Epithelial cell of prostate (primary cell): ENCODE measurements at places on chromosomes 6 and 20.

- DNase-seq: no peak
Measured at GRCh38 chr6:3911614-3912336, 62.6 kb downstream of the FAM50B start.

DNA sequence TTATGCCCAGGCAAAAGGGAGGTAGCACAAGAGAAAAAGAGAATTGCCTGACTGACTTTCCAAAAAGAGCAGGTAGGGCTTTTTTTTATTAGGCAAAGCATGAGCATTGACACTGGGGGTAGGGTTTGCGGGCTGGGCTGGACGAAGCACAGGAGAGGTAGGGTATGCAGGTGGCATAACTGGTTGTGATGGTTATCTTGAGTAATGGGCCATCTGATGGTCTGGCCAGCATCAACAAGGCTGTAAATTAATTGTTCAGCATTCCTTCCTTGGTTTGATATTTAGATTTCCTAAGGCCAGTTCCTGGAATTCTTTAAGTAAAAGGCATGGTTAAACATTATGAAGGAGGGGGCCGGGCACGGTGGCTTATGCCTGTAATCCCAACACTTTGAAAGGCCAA is 13.9 kb upstream of the BFSP1 start:
- DNase-seq: no peak

DNA sequence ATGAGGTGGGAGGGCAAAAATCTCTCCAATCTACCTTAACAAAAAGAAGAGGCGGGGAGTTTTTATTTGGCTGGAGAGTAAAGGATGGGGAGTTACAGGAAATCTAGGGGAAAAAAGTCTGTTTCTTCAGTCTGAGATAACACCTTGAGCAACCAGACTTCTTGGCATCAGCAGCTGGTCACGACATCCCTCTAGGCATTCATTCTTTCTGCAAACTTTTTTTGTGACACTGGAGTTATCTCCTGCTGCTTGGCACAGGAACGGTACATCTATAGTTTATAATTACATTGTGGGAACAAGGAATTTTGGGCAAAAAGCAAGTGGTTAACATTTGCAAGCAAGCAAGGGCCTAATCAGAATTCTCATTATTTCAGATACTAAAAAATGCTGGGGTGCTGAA is 50.6 kb upstream of the IFNGR1 start:
- DNase-seq: no peak

- DNase-seq: no peak
Measured at GRCh38 chr6:73028124-73028766, 197.1 kb downstream of the KHDC1L start.

GRCh38 chr20:55283889-55284288 is 721.4 kb downstream of the CBLN4 start:
- no peak for DNase-seq

- DNase-seq: no peak
Measured at GRCh38 chr6:34070315-34071135, 75.4 kb downstream of the GRM4 start.

DNA sequence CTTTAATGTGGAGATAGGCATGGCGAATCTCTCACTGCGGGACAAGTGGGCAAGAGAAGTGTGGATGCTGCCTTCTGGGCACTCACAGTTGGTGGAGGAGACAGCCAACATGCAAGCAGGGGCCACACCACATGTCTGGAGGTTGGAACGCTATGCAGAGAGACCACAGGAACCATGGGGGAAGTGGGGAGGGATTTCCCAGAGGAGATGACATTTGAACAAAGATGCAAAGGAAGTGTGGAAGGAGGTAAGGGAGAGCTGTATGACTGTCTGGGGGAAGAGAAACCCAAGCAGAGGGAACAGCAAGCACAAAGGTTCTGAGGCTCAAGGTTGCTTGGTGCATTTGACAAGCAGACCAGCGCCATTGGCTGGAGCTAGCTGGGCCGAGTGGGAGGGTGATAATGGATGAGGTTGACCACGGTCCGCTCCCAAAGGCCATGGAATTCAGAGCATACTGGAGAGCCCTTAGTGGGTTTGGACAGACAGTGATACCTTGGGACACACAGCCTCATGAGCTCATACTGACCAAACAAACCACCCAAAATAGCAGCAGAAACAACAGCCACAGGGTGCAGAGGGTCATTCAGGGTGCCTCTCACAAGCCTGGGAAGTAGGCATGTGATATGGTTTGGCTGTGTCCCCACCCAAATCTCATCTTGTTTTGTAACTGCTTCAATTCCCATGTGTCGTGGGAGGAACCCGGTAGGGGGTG is 7.6 kb upstream of the FAM110A start:
- DNase-seq: no peak

GRCh38 chr6:105028898-105029297 is 72.0 kb downstream of the LIN28B start:
- DNase-seq: no peak

- no peak for DNase-seq
Measured at GRCh38 chr6:66970373-66970772, 1263.3 kb upstream of the EYS start.

GRCh38 chr20:61507778-61508177 is 255.7 kb downstream of the CDH4 start:
- no peak for DNase-seq

DNA sequence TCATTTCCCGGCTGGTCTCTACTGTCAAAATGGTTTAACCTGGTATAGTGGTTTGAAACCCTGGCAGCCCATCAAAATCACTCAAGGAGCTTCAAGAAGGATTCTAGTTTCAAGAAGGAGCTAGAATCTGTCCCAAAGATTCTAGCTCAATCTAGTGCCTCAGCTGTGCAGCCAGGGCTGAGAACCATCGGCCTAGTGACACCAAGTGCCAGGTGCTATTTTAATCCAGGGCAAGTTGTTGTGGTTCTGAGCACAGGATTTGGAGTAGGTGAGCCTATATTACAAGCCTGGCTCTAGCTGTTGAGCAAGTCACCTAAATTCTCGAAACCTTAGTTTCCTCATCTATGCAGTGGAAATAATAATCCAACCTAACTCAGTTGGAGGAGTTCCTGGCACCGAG is 3.7 kb downstream of the MOCS1 start:
- DNase-seq: no peak

DNA sequence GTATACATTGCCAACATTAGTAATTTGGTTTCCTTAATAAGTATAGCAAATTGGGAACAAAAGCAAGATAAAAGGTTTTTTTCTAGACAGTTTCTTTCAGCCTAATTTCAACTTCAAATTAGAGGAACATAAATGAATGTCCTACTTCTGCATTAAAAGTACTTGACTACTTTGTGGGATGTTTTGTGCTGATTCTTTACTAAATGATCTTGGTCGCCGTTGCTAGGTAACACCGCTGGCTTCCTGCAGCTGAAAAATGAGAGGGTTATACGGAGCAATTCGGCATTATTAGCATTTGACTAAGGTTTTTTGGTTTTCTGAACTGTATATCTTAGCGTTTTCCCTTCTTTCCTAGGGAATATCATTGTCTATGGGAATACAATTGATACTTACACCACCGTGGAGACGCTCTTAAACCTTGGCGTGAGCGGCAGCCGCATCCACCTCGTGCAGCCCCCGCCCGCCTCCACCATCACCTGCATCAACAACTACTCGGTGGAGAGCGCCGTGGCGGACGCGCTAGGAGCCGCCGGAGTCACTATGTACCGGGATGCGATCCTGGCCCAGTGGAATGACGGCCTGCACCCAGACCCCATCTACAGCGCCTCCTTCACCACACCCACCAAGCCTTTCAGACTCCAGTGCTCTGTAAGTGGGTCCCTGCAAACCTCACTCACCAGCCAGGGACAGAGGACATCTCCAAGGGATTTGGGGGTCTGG is 90.9 kb upstream of the INSM1 start:
- no peak for DNase-seq

DNA sequence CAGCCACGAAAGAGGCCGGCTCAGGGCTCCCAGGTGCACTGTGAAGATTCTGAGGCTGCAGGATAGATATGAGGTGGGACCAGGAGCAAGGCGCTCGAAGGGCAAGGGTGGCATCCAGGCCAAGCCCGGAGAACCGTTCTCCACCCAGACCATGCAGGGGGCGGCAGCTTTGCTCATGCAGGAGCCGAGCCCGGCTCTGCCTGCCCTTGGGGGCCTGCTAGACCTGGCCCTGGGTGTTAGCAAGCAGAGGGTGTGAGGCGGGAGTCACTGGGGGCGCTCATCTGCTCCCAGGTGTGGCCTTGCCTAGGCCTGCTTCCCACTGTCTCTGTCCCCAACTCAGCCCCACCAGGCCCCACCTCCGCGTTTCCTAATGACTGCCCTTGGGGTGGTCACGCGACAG is 59.4 kb downstream of the WDR27 start:
- no peak for DNase-seq

DNA sequence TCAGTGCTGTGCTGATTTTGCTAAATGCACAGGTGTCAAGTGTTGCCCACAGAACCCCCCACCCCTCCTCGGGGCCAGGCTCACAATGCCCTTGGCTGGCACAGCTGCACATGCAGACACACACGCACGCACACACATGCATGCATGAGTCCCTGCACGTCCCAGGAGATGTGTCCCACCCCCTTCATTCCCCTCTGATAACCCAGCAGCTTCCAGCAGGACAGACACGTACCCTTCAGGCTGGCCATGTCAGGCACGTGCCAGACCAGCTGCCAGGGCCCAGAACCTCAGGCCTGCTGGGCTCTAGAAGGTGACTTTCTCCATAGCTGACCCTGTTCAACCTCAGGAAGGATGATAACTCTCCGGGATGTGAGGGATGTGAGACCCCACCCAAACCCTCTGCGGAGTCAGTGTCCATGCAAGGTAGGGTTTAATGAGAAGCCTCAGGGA is 44.4 kb downstream of the MRPL14 start:
- DNase-seq: no peak

DNA sequence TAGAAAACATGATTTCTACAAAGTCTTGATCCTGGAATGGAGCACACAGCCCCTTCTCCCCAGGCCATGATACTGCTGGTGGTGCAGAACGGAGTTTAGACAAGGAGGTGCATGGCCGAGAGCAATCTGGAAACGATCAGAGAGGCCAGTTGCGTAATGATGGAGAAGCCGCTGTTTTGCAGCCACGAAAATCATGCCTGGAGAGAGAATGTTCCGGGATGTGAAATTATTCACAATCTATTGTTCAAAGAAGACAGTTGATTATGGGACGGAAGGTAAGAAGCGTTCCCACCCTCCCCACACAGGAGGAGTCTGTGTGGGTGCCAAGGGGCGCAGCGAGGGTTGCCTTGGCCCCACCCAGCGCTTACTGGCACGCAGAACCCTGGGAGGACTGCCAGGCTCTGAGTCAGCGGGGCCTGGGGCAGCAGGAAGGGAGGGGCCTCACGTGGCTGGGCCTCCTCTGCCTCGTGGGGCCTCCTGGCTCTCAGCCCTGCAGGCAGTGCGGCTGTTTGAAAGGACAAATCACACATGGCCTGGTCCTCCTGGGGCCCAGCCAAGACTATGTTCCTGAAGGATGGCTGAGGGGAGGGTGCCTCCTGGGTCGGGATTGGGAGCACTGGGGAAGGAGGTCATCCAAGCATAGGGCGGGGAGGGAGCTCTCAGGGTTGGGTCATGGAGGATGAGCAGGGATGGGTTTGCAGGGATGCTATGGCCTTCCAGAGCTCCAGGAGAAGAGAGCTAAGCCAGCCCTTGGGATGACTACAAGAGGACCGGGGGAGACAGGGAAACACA is 8.7 kb upstream of the AP5S1 start:
- DNase-seq: peak; percentile 96

DNA sequence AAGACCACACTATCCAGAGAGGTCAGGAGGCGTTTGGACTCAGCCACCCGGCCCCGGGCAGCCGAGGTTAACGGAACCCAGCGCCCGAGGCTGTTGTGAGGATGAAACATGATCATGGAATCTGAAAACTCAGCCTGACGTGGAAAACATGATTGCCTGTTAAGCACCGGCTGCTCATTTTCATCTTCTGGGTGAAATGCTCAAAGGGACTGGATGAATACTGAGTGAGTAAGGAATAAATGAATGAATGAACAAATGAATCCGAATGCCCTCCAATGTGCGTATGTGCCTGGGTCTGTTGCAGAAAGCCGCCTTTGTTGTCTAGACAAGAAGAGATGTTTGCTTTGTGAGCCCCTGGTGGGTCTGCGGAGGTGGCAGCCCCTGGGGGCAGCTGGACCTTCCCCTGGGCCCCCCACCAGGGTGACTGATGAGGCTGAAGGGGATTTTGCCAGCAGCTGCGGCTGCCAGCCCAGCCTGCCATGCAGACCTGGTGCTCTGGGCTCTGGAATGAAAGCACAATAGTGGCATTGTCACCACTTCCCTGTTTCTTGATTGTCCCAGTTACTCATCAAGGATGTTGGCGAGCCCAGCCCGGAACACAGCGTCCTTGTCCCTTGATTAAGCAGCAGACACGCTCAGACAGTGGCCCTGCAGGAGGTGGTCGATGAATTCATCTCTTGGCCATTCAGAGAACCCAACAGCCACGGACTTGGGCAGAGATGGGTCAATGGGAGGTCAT is 211.1 kb downstream of the ANKRD60 start:
- DNase-seq: peak; percentile 52

GRCh38 chr6:38871741-38872568 is 156.8 kb downstream of the DNAH8 start:
- DNase-seq: no peak

GRCh38 chr20:48843057-48843806 is 15.4 kb upstream of the PREX1 start:
- DNase-seq: no peak

DNA sequence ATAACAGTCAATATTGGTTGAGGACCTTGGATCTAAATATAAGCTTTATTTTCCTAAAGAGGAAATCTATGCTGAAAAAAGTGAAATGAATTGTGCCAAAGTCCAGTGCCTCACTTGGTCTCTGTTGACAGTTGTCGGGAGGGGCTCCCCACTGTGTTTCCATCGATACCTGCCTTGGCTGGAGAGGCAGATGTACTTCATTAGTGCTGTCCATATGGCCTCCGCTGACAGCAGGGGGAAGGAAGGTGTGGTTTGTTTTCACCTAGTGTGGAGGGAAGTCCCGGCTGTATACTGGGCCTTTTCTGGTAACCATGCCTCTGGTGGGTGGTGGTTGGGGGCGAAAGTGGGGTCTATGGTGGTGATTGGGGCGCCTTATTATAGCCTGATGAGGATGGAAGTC is 42.7 kb downstream of the CD2AP start:
- DNase-seq: no peak

GRCh38 chr20:61753987-61754956 is 311.4 kb downstream of the TAF4 start:
- no peak for DNase-seq

DNA sequence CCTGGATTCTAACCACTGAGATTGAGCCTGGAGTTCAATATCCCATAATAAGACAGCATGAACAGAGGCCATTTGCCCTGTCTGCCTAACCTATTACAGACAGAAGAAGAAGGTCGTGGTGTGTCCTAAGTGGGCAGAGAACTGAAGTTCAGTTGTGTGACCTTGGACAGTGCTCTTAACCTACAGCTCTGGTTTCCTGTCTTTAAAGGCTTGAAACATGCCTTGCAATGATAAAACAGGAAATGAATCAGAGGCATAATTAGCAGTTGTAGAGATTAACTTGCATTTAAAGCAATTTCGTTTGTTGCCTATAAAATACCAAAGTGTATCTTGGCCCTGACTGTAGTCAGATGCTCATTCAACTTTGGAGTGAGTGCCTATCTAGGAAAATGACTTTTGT is 507.2 kb upstream of the CHD6 start:
- DNase-seq: no peak

DNA sequence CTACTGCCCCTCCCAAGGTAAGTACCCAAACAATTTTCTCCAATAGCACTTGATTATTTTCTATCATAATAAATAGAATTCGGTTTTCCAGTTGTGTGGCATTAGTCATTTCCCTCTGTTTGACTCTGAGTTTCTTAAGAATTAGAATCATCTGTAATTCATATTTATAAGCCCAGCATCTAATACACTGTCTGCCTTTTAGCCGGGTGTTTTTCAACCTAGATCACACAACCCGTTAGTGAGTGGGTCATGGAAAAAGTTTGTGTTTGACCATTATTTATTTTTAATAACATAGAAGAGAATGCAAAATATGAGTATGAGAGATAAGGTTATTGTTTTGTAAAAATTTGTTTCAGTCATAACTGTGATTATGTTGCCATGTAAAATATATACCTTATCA is 701.6 kb downstream of the RFPL4B start:
- no peak for DNase-seq
